ENCODE measurements at places on chromosomes 11 and 22.

DNA sequence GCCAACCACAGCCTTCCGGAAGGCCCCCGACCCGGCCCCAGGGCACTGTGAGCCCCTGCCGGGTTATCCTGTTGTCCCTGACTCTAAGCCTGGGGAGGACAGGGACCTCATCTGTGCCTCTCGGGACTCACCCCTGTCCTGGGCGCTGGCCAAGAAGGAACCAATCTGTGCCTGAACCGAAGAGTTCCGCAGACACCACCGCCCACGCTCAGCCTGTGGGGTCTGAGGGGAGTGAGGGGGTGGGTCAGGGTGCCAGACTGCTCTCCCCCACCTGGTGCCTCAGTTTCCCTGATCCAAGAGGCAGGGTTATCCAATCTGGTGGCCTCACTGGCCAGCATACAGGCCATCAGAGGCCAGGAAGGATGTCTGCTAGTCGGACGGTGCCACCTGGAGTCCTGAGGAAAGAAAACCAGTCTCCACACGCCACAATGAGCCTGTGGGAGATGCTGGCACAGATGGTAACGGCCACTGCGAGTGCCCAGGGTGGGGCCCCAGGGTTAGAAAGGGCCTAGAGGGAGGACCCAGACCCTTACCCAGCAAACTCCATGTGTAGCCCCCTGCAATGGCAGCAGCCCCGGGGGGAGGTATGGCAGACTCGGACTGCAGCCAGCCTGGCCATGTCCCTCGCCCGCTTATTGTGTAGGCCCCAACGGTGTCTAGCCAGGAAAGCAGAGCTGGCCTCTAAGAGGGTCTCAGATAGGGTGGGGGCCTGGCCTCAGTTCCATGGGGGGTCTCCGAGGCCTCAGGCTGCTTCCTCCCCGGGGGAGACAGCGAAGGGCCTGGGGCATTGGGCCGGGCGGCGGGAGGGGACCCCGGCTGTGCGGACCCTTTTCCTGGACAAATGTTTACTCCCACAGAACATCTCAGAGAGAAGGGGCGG lies 827 bp upstream of the TNNT3 start:
- DNase-seq: no peak

DNA sequence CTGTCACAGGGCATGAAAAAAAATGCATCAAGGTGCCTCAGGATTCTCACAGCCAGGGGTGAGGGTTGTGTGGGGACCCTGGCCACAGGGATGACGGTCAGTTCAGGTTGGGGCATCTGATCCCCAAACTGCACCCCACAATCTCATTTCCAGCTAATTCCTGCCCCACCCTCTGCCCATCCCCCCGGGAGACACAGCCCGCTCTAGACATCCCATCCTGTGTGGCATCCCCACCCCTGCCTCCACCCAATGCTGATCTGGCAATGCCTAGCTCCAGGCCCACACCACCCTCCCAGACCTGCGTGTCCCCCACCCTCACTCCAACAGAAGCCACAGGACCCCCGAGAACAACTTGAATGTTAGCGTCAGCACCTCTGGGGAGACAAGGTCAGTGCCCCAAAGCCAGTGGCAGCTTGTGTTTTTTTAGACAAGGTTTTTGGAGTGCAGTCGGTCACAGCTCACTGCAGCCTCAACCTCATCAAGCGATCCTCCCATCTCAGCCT lies 25.3 kb downstream of the TSPAN4 start:
- DNase-seq: no peak

DNA sequence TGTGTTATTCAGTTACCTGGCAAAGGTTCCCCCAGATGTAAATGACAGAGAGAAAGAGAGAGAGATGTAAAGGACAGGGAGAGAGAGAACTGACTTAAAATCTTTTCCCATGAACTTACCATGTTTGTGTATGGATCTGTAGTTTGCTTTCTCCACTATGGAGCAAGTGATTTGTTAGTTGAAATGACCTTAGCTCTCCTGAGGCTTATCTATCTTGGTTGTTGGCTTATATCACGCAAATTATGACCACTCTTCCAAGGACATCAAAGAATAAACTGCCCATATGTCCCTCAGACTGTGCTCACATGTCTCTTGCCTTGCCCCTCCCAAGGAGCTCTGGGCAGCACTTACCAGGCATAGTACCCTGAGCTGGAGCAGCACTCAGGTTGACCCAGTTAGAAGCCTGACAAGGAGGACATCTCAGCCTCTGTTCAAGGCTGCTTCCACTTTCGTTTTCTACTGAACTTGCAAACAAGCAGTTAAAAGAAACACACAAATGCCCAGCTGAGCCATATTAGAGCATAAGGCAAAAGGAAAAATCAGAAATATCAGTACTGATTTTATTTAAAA lies 95.3 kb upstream of the RCN1 start:
- no peak for DNase-seq

- DNase-seq: no peak
These were observed 110.6 kb downstream of the SGSM3 start for GRCh38 chr22:40480996-40481395.

DNA sequence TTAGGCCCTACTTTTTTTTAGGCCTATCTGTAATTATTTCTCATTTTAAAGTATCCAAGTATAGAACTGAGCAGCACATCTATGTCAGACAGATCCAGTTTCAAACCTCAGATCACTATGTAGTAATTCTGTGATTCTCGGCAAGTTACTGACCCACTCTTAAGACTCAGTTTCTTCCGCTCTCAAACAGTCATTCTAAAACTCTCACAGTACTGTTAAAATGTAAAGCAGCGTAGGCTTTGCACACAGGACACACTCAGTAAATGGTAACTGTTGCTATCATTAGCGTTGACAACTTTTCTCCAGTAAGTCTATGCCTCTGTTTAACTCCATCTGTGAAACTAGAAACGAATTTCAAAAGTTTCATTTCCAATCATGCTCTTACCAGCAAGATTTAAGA lies 277.1 kb downstream of the TTC28 start:
- DNase-seq: no peak

- no peak for DNase-seq
These were observed 421.8 kb downstream of the ETS1 start for GRCh38 chr11:128165572-128165971.

- no peak for DNase-seq
These were observed 9.3 kb downstream of the KLHL35 start for GRCh38 chr11:75423721-75424120.

DNA sequence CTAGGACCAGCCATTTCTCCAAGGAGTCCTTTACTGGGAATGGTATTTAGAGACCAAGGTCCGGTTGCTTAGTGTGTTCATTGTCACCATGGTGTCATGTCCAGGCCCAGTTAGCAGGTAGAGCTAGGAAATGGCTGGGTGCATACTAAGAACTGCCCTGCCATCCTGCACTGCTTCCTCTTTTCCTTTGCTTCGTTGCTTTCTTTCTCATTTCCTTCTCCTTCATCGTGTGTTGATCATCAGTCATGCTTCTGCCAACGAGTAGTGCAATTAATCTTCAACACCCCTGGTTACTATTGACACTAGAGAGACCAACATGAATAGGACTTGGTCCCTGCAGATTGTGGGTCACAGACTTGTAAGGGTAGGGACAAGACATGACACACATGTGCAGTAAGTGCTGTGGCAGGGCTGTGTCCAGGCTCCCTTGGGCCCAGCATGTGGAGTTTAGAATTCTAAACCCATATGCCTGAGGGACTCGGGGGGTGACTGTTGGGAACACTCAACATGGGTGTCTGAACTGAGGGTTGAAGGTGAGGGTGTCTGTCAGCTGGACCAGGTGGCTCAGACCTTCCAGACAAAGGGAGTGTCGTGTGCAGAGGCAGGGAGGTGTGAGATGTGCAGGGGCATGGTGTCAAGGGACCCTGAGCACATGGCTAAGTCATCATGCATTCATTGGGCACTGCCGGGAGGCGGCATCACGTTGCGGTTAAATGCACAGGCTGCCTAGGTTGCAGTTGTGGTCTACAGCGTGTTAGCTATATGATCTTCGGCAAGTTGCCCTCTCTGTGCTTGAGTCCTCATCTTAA lies 42.6 kb downstream of the ST14 start:
- DNase-seq: no peak

GRCh38 chr11:59899532-59899931 lies 20.9 kb downstream of the OOSP3 start:
- no peak for DNase-seq

- no peak for DNase-seq
These were observed 21.4 kb upstream of the FLRT1 start for GRCh38 chr11:64014356-64014755.
